CD4-positive, alpha-beta T cell treated with Interleukin-10 for 1 hour (primary cell): ENCODE measurements at places on chromosomes 16 and 17.

GRCh38 chr17:78915872-78916632 is 9.1 kb downstream of the TIMP2 start:
- no peak for DNase-seq

- DNase-seq = no peak
Observed at GRCh38 chr16:89023621-89024511, 46.9 kb upstream of the CBFA2T3 start.

GRCh38 chr17:43479948-43480347 is 3.8 kb upstream of the DHX8 start:
- no peak for DNase-seq

GRCh38 chr16:57730771-57731730 is 4.5 kb upstream of the KATNB1 start:
- DNase-seq = no peak

GRCh38 chr16:80113873-80114574 is 426.8 kb upstream of the DYNLRB2 start:
- DNase-seq = no peak

GRCh38 chr17:38547444-38547843 is 58.3 kb downstream of the SRCIN1 start:
- DNase-seq = no peak
